ENCODE measurements at places on chromosomes 4 and X.

DNA sequence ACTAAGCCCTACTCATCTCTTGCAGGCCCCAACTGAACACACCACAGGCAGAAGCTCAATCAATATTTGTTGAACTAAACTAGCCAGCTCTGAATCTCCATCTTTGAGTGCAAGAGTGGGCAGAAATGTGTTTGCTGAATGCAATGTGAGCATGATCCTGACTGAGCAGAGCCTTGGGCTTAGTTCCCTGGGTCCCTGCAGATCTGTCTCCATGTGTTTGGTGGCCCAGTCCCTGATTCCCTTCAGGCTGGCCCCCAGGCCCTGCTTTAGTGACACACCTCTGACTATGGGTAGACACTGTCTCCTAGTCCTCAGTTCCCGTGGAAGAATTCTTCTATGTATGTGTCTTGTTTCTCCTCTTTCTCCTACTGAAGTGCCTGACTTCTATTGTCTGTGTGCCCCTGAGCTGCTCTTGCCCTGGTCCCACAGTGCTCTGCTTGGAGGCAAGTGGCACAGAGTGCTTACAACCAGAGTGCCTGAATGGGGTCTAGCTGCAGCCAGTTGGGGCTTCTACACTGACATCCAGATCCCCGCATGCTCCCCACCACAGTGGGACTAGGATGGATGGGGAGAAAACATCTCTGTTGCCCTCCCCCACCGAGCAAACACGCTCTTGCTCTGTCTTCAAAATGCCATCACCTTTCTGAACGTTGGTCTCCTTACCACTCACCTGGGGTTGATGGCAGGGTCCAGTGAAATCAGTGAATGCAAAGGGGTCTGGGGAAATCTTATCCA, 9.3 kb downstream of the PJA1 start:
- no peak for DNase-seq

DNA sequence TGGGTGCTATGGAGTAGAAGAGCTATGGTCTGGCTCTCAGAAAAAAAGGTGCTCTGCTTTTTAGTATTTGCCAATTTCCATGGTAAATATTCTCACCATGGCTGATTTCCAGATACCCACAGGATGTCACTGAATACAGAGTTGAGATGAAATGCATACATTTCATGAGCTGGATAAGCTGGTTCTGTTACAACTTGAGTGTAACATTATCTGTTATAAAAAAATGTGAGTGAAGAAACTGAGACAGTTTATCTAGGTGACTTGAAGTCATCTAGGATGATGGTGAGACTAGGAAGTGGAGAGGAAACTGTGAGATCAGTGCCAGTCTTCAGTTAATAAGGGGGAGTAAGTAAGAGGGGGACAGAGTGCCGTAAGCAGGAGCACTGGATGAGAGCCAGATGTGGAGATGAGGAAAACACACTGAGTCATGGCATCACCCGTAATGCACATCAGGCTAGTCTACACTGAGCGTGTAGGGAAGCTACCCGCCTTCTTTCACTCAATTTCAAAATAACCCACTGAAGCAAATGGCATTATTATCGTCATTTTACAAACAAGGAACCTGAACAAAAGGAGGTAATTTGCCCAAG, 5.0 kb downstream of the HPSE start:
- no peak for DNase-seq

- no peak for DNase-seq
Measured at GRCh38 chr4:173910891-173911290, 372.6 kb downstream of the FBXO8 start.

- no peak for DNase-seq
Measured at GRCh38 chr4:932713-933070, 432 bp downstream of the TMEM175 start.
